ENCODE measurements at places on chromosomes 5 and 9. TPM values are rescaled to one million over a fixed set of nuclear protein-coding genes. Genes with fewer than 3 reads are reported as not detected.

COL15A1 gene
- 0.42 TPM for total RNA-seq

FABP6 gene
- total RNA-seq, result not detected

TYRP1 gene
- 0.17 TPM for total RNA-seq

MELK gene
- 0.08 TPM for total RNA-seq

KLHL9 gene
- 14.0 TPM for total RNA-seq

RPP25L gene
- 18.6 TPM for total RNA-seq

PCDHA7 gene
- not detected for total RNA-seq

ZFP62 gene
- 8.8 TPM for total RNA-seq

NIPAL4 gene
- not detected for total RNA-seq

PRR16 gene
- 0.14 TPM for total RNA-seq

GABRG2 gene
- total RNA-seq, result under 0.01 TPM

KCTD16 gene
- under 0.01 TPM for total RNA-seq

MAN2A1 gene
- total RNA-seq, result 82.8 TPM

GRXCR2 gene
- not detected for total RNA-seq
